ENCODE measurements at places on chromosomes 13 and 19. TPM values are rescaled to one million over a fixed set of nuclear protein-coding genes. Genes with fewer than 3 reads are reported as not detected.

N4BP2L1 gene
- total RNA-seq: 4.0 TPM

RXFP2 gene
- total RNA-seq: not detected

DZIP1 gene
- 49.5 TPM for total RNA-seq

B3GNT8 gene
- 5.8 TPM for total RNA-seq

POU2F2 gene
- total RNA-seq: 2.9 TPM

FCAR gene
- total RNA-seq: not detected

BEST2 gene
- not detected for total RNA-seq

FGF22 gene
- total RNA-seq: not detected

ADPRHL1 gene
- total RNA-seq: 2.3 TPM

AP1M1 gene
- 107 TPM for total RNA-seq

DAND5 gene
- 0.65 TPM for total RNA-seq

ALOX5AP gene
- not detected for total RNA-seq

CEACAM21 gene
- not detected for total RNA-seq

ZNF667 gene
- 3.9 TPM for total RNA-seq

PRKCG gene
- total RNA-seq: 0.12 TPM

FPR2 gene
- total RNA-seq: not detected

CCL25 gene
- total RNA-seq: not detected

MCEMP1 gene
- total RNA-seq: not detected

USHBP1 gene
- not detected for total RNA-seq

CLDND2 gene
- not detected for total RNA-seq

All from hair follicle dermal papilla cell (primary cell).